ENCODE measurements at places on chromosomes 12 and 14. TPM values are rescaled to one million over a fixed set of nuclear protein-coding genes. Genes with fewer than 3 reads are reported as not detected.

DNA sequence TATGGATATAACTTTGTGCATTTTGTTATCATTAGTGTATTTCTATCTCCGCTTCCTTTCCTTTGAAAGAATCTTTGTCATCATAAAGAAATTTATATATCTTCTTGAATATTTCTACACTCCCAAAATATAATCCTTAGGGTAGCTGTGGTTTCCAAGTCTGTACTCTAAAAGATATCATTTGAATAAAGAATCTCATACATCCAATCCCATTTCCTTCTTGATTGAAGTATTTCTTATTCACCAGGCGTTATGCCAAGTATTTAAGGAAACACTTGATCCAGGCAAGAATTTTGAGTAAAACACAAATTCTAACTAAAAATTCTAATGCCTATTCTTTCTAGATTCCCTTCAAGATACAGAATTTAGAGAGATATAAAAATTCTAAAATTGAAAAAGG, 821.8 kb downstream of the GALC start:
- H3K27ac ChIP-seq: no peak overlapping the region
- peaks cover 4% of the 10 kb centered on the region for H3K4me1 ChIP-seq
- no peak for DNase-seq
- H3K27me3 ChIP-seq: no peaks in the 10 kb centered on the region
- no peak overlapping the region for H3K4me3 ChIP-seq

The CRIP2 gene
- total RNA-seq: 12.9 TPM

The CD27 gene
- total RNA-seq: 0.21 TPM

The MRPL42 gene
- total RNA-seq: 12.1 TPM

The TOMM20L gene
- 0.38 TPM for total RNA-seq

The SCNN1A gene
- 28.2 TPM for total RNA-seq

The DACT1 gene
- 0.95 TPM for total RNA-seq

- no peaks in the 10 kb centered on the region for H3K4me1 ChIP-seq
- no peaks in the 10 kb centered on the region for H3K36me3 ChIP-seq
- no peak overlapping the region for H3K4me3 ChIP-seq
- DNase-seq: no peak
Observed at GRCh38 chr14:45298423-45299117, 45.6 kb upstream of the MIS18BP1 start.

The TMEM229B gene
- total RNA-seq: 2.2 TPM

DNA sequence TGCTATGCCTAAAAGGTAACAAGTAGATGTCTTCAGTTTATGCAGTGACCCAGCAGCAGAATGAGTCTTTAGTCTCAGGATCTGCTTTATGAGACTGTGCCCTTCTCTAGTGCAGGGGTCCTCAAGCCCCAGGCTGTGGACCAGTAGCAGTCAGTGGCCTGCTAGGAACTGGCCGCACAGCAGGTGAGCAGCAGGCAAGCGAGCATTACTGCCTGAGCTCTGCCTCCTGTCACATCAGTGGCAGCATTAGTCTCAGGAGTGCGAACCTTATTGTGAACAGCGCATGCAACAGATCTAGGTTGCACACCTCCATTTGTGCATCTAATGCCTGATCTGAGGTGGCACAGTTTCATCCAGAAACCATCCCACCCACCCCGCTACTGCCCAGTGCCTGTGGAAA, 38.4 kb downstream of the LRP6 start:
- H3K4me1 ChIP-seq: peaks cover 20% of the 10 kb centered on the region
- H3K27ac ChIP-seq: no peak overlapping the region
- H3K27me3 ChIP-seq: no peaks in the 10 kb centered on the region
- no peak for DNase-seq
- no peak overlapping the region for H3K4me3 ChIP-seq

The OVCH1 gene
- not detected for total RNA-seq

DNA sequence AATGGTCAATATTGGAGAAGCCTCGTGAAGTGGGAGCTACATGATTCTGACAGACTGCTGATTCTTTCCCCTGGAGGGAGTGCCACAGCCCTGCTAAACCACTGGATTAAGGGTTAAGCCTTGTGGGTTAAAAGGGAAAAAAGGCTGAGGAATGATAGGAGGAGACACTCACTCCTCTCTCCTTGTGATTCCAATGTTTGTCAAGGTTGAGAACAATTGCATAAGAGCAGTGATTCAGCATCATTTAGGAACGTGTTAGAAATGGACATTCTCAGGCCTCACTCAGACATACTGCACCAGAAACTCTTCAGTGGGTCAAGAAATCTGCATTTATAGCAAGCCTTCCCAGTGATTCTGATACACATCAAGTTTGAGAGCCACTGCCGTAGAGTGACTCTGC, 87.8 kb upstream of the GZMB start:
- H3K4me1 ChIP-seq: no peaks in the 10 kb centered on the region
- H3K27me3 ChIP-seq: no peaks in the 10 kb centered on the region
- no peak overlapping the region for H3K27ac ChIP-seq

GRCh38 chr12:114194956-114195355, 211.0 kb downstream of the TBX5 start:
- DNase-seq: no peak
- H3K4me1 ChIP-seq: no peaks in the 10 kb centered on the region
- no peaks in the 10 kb centered on the region for H3K36me3 ChIP-seq
- no peaks in the 10 kb centered on the region for H3K27me3 ChIP-seq
- H3K27ac ChIP-seq: no peak overlapping the region

DNA sequence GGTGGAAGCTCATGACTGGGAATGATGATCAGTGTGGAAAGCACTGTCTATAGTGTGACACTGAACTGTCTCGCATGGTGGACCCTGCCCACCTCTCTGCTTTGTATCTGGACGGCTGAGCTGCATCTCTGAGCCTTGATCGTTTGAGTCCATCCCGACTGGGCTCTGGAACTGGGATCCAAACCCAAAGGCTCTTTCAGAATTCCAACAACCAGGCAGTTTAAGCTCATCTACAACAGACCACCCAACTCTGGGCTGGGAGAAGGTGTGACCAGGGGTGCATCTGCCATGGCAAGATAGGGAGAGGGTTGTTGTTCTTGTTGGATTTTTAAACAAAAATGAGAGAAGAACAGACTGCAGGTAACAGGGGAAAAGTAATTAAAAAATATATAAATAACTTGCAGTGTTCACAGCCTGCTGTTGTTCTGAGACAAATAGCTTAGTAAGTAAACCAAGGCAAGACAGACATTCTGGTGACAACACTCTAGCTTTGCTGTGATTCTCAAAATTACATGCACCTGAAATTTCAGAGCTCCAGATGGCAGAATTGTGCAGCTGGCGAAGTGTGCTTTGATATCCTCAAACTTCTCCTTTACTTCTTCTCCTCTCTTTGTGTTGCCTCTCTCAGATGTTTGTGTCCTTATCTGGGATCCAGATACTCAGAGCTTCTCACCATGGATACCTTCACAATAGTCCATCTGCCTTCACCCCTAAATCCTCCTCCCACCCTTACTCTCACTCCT, 209.6 kb downstream of the EMP1 start:
- no peak for DNase-seq
- no peak overlapping the region for H3K27ac ChIP-seq
- no peaks in the 10 kb centered on the region for H3K27me3 ChIP-seq
- H3K4me1 ChIP-seq: no peaks in the 10 kb centered on the region
- H3K36me3 ChIP-seq: no peaks in the 10 kb centered on the region

- DNase-seq: peak; percentile 14
- peak overlapping the region; percentile 60 for H3K4me3 ChIP-seq
- peak overlapping the region; percentile 85 for H3K27ac ChIP-seq
- no peaks in the 10 kb centered on the region for H3K27me3 ChIP-seq
- peaks cover 5% of the 10 kb centered on the region for H3K4me1 ChIP-seq
- H3K36me3 ChIP-seq: no peaks in the 10 kb centered on the region
Observed at GRCh38 chr14:88793259-88793625, 489 bp upstream of the EML5 start.

GRCh38 chr14:28542040-28542439, 224.5 kb upstream of the FOXG1 start:
- no peaks in the 10 kb centered on the region for H3K4me1 ChIP-seq
- H3K36me3 ChIP-seq: no peaks in the 10 kb centered on the region
- no peak overlapping the region for H3K4me3 ChIP-seq

DNA sequence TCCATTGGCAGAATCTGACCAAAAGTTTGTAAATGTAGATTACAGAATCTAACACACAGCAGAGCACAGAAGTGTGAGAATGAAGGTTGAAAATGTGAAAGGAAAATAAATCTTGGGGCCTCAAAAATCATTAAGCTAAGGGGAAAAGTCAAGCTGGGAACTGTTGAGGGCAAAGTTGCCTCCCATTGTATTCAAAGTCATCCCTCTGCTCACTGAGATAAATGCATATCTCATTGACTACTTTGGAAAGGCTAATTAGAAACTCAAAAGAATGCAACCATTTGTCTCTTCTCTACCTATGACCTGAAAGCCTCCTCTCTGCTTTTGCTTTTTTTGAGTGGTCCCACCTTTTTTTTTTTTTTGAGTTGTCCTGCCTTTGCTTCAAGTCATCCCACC, 97.4 kb upstream of the ATF7IP start:
- H3K27ac ChIP-seq: no peak overlapping the region
- no peaks in the 10 kb centered on the region for H3K27me3 ChIP-seq
- no peak for DNase-seq
- H3K4me1 ChIP-seq: no peaks in the 10 kb centered on the region

The TMEM233 gene
- total RNA-seq: 0.06 TPM

Data from pancreas (tissue), 10 donors.